ENCODE measurements at places on chromosomes 7 and 10. TPM values are rescaled to one million over a fixed set of nuclear protein-coding genes. Genes with fewer than 3 reads are reported as not detected.

Gene ATP6V0A4
- 0.08 TPM for total RNA-seq

Gene TAS2R5
- 0.38 TPM for total RNA-seq

Gene LOXL4
- total RNA-seq, result 122 TPM

Gene KLHL7
- total RNA-seq, result 35.7 TPM

Gene PALS2
- 21.9 TPM for total RNA-seq

Gene JAKMIP3
- 0.08 TPM for total RNA-seq

Gene GIMAP4
- not detected for total RNA-seq

Gene UFSP1
- 1.2 TPM for total RNA-seq

Data from smooth muscle cell of the coronary artery (primary cell).